Body of pancreas (tissue), 4 donors: ENCODE measurements at places on chromosomes 16 and 17.
A peak's percentile ranks its signal among the peaks of the same experiment; 100 is the strongest.

- peak overlapping the region; percentile 19 for H3K27ac ChIP-seq
- H3K27me3 ChIP-seq: no peaks in the 10 kb centered on the region
- H3K36me3 ChIP-seq: no peaks in the 10 kb centered on the region
Observed at GRCh38 chr16:23145186-23145585, 4.1 kb downstream of the USP31 start.

DNA sequence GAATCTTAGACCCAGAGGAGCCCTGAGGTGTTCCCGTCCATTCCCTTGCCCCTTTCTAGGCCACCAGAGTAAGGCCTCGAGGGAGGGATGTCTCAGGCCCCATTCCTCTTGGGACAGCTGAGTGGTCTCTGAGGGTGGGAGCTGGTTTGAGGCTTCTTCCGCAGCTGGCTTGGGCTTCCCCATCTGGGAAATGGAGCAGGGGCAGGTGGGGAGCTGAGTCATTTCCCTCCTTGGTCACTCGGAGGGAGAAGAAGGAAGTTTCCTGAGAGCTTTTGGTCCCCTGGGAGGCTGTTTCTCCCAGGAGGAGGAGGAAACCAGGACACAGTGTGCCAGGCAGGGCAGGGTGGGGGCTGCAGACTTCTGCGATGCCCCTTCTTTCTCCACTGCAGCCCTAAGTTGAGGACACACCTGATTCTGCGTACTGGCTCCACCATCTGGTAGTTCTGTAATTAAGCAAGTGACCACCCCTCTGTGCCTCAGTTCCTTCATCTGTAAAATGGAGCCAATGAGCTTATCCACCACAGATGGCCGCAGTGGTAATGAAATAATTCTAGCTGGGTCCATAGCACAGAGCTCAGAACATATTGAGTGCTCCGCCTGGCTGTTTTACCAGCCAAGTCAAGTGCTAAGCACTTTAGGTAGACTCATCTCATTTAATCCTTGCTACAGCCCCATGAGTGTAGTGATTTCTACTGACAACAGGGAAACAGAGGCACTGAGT lies 1.6 kb upstream of the KCNJ12 start:
- H3K36me3 ChIP-seq: no peaks in the 10 kb centered on the region
- H3K4me3 ChIP-seq: no peak overlapping the region
- DNase-seq: no peak
- no peaks in the 10 kb centered on the region for H3K27me3 ChIP-seq

- H3K27me3 ChIP-seq: no peaks in the 10 kb centered on the region
- peaks cover 6% of the 10 kb centered on the region for H3K36me3 ChIP-seq
- H3K4me1 ChIP-seq: no peaks in the 10 kb centered on the region
Observed at GRCh38 chr16:56830669-56831068, 34.3 kb upstream of the SLC12A3 start.

GRCh38 chr17:12180644-12181261 lies 160.1 kb downstream of the MAP2K4 start:
- no peaks in the 10 kb centered on the region for H3K27me3 ChIP-seq
- no peaks in the 10 kb centered on the region for H3K36me3 ChIP-seq
- H3K4me3 ChIP-seq: no peak overlapping the region
- no peak overlapping the region for H3K27ac ChIP-seq

- H3K27me3 ChIP-seq: no peaks in the 10 kb centered on the region
- peaks cover 27% of the 10 kb centered on the region for H3K4me1 ChIP-seq
- peak overlapping the region; percentile 52 for H3K4me3 ChIP-seq
- H3K36me3 ChIP-seq: no peaks in the 10 kb centered on the region
Observed at GRCh38 chr16:2532494-2533141, 1.4 kb upstream of the CEMP1 start.
